Aorta (tissue), 5 donors: ENCODE measurements at places on chromosomes 2 and 18. TPM values are rescaled to one million over a fixed set of nuclear protein-coding genes. Genes with fewer than 3 reads are reported as not detected.

- H3K27ac ChIP-seq, result no peak overlapping the region
- no peak for DNase-seq
- no peak overlapping the region for H3K4me3 ChIP-seq
- no peaks in the 10 kb centered on the region for H3K27me3 ChIP-seq
Measured at GRCh38 chr2:167504061-167504460, 615.8 kb downstream of the XIRP2 start.

DNA sequence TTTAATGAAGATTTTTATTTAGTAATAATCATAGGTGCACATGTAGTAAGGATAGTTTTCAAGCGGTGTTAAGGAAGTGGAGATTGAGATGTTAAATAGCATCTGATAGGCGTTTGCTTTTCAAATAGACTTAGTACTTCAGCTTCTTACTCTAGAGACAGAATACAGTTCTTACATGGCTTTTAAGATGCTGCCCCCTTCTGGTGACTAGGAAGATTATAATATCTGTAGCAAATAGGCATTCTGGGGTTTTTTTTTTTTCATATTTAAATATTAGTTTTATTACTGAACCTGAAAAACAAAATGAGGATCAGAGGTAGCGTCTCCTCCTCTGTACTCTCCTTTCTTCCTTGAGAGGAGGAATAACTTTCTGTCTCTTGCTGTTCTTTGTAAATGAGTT, 100.2 kb downstream of the AGAP1 start:
- no peak overlapping the region for H3K4me3 ChIP-seq
- no peak overlapping the region for H3K27ac ChIP-seq
- no peak for DNase-seq
- no peaks in the 10 kb centered on the region for H3K4me1 ChIP-seq

DNA sequence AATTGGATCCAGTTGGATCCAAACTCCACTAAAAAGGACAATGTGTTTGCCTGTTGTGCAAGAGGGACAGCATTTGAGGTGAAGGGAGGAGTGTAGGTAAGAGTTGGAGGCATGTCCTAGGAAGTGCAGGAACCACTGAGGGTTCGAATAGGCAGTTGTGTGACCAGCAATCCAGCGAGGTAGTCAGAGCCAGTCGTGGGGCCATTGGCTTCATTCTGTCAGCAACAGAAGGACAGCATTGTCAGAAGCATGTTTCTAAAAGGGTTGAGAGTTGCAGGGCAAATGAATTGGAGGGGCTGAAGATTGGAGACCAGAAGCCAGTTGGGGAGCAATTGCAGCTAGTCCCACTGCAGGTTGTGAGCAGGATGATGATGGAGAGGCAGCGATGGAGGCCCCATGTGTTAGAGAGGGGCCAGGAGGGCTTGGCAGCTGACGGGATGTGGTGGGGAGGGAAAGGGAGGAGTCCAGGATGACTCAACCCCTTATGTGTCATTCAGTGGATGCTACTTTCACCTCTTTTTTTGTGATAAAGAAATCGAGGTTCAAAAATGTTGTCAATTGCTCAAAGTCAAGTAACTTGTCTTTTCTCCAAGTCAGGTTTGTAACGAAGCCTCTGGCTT, 96.7 kb upstream of the SIX3 start:
- H3K27ac ChIP-seq, result no peak overlapping the region
- H3K27me3 ChIP-seq, result no peaks in the 10 kb centered on the region
- no peak overlapping the region for H3K4me3 ChIP-seq
- H3K36me3 ChIP-seq, result no peaks in the 10 kb centered on the region
- no peaks in the 10 kb centered on the region for H3K4me1 ChIP-seq
- no peak for DNase-seq

SCG2 gene
- 6.0 TPM for total RNA-seq

GRCh38 chr2:190441564-190441963, 33.4 kb downstream of the MFSD6 start:
- H3K27me3 ChIP-seq, result no peaks in the 10 kb centered on the region
- no peak overlapping the region for H3K27ac ChIP-seq
- no peak overlapping the region for H3K4me3 ChIP-seq
- DNase-seq, result no peak

DNA sequence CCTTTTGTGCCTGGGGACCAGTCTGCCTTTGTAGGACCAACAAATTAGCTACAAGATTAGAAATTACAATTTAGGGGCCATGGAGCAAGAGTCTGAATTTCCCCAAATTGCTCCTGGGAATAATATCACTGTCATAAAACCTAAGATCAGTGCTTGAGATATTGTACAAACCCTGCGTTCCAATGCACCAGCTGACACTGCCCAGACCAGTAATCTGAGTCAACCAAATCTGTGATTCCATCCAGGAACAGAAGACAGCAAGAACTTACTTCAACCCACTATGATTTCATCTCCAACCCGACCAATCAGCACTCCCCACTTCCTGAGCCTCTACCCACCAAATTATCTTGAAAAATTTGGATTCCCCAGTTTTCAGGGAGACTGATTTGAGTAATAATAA, 1305.0 kb upstream of the NRXN1 start:
- no peaks in the 10 kb centered on the region for H3K4me1 ChIP-seq
- H3K36me3 ChIP-seq, result no peaks in the 10 kb centered on the region
- no peak overlapping the region for H3K4me3 ChIP-seq
- DNase-seq, result no peak

CD8B gene
- total RNA-seq, result 1.2 TPM

STAT4 gene
- 3.8 TPM for total RNA-seq

DNA sequence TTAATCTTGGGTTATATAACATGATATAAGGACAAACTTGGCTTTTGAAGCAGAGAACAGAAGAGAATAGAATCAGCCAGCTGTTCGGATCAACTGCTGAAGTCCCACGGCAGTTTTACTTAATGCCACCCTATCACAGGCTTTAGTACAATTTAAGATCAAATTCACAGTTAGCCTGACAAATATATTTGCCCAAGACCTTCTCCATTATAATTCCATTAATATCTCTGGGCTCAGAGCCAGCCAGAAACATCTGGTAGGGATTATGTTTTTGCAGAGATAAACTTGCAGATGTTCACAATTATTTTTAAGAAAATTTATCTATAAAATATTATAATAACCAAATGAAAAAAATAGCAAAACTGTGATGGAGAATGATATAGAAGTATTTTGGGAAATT, 381.4 kb downstream of the RAD51AP2 start:
- DNase-seq, result no peak
- H3K27me3 ChIP-seq, result no peaks in the 10 kb centered on the region
- H3K4me3 ChIP-seq, result no peak overlapping the region
- H3K27ac ChIP-seq, result no peak overlapping the region
- no peaks in the 10 kb centered on the region for H3K36me3 ChIP-seq

DNA sequence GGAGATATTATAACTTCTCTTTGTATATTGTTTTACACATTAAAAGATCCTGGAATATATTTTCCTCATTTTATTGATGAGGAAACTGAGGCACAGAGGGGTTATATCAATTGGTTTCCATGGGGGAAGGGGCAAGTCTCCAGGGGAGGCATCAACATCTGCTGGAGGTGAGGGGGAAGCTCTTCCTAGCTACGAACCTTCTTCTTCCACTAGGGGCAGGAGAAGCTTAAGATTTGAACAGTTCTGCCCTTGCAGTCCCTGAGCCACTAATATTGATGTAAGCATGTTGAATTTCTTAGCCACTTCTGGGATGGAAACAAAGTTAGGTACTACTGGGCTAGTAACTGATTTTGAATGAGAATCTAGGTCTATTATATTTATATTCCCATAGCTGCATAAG, 140.1 kb upstream of the AQP4 start:
- H3K27ac ChIP-seq, result no peak overlapping the region
- DNase-seq, result no peak
- H3K36me3 ChIP-seq, result no peaks in the 10 kb centered on the region
- H3K4me3 ChIP-seq, result no peak overlapping the region
- H3K27me3 ChIP-seq, result no peaks in the 10 kb centered on the region
- no peaks in the 10 kb centered on the region for H3K4me1 ChIP-seq

DNA sequence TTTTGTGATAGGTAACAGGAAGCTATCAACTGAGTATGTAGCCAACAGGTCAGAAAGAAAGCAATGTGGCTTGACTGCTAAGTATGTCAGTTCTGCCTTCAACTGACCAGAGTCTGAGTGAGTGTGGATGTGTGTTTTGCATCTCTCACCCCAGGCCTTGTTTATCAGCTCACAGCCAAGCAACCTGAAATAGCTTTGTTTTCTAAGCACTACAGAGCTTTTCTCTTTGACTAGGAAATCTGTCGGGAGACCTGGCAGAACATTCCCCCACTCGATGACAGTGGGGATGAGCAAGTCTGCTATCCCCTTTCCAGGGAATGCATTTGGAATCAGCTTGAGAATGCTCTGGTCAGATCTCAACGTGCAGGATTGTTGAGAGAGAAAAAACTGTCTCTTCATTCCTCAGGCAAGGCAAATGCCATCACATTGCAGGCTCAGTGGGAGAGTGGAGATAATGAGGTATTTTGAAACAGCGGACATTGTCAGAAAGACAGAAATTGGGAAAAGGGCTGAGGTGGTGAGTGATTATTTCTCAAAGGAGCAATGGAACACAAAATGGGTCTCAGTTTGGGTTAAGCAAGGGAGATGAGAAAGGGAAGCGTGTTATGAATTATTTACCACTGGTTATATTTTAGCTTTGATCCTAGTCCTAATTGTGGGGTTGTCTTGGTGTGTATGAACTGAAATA, 233.8 kb upstream of the PIK3C3 start:
- DNase-seq, result no peak
- H3K27me3 ChIP-seq, result no peaks in the 10 kb centered on the region
- H3K4me3 ChIP-seq, result no peak overlapping the region
- H3K4me1 ChIP-seq, result no peaks in the 10 kb centered on the region
- H3K27ac ChIP-seq, result no peak overlapping the region

- H3K27me3 ChIP-seq, result no peaks in the 10 kb centered on the region
- no peaks in the 10 kb centered on the region for H3K4me1 ChIP-seq
- no peak overlapping the region for H3K4me3 ChIP-seq
- H3K36me3 ChIP-seq, result no peaks in the 10 kb centered on the region
- H3K27ac ChIP-seq, result no peak overlapping the region
Measured at GRCh38 chr18:58645398-58645797, 16.5 kb upstream of the ALPK2 start.

ANKRD30BL gene
- total RNA-seq, result not detected

- H3K4me1 ChIP-seq, result peaks cover 8% of the 10 kb centered on the region
- peak overlapping the region; percentile 75 for H3K27ac ChIP-seq
- H3K36me3 ChIP-seq, result no peaks in the 10 kb centered on the region
Measured at GRCh38 chr2:27954771-27955383, 64.3 kb downstream of the BABAM2 start.

DNA sequence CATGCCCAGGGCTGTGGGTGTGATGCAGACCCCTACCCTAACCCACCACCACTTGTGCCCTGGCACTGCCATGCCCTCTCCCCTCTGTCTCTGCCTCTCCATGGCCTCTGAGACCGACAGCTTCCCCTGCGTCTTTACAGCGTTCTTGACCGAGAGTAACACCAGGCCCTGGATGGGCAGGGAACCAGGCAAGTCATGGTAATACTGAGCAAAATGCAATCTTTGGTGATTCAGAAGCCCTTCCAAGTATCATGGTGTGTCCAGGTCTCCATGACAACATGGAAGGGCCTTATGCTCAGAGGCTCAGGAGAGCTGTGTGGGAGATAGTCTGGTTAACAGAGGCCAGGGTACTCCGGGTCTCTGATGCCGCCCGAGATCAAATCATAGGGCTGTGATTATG, 176.1 kb downstream of the KLHL29 start:
- no peaks in the 10 kb centered on the region for H3K4me1 ChIP-seq
- H3K4me3 ChIP-seq, result no peak overlapping the region
- no peak for DNase-seq
- no peaks in the 10 kb centered on the region for H3K36me3 ChIP-seq

STRN gene
- total RNA-seq, result 33.8 TPM

- no peaks in the 10 kb centered on the region for H3K4me1 ChIP-seq
- no peak overlapping the region for H3K27ac ChIP-seq
- no peaks in the 10 kb centered on the region for H3K27me3 ChIP-seq
- H3K4me3 ChIP-seq, result no peak overlapping the region
Measured at GRCh38 chr2:72911256-72911655, 6.1 kb upstream of the EMX1 start.

CELF4 gene
- total RNA-seq, result not detected

- H3K4me3 ChIP-seq, result no peak within 1 kb of the TSS
- no peak for DNase-seq
- H3K36me3 ChIP-seq, result no peaks in the 10 kb centered on the region
- H3K27me3 ChIP-seq, result no peaks in the 10 kb centered on the region
Measured at GRCh38 chr2:176115883-176116813, at the start of gene HOXD10. Gene HOXD10 (plus strand): TSS chr2:176116778. CDS start chr2:176116834, 56 bp downstream.

- no peak for DNase-seq
- no peak overlapping the region for H3K4me3 ChIP-seq
- no peaks in the 10 kb centered on the region for H3K4me1 ChIP-seq
- no peak overlapping the region for H3K27ac ChIP-seq
- no peaks in the 10 kb centered on the region for H3K27me3 ChIP-seq
Measured at GRCh38 chr18:10170375-10170774, 256.6 kb downstream of the VAPA start.

DNA sequence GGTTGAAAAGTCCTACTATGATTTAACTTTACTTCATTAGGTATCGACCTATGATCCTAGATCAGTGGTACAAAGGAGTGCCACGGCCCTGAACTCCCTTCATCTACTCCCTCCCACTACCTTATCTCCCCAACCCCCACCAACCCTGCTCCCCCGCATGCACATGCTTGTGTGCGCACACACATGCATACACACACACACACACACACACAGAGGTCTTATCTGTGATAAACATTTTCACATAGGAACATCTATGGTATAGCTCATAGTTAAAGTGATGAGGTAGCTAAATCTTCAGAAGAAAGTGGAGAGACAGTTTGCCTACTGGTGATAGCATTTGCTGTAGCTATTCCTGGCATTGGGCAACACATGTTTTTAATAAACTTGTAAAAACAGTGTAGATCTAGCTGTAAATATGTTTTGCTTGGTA, 471.3 kb downstream of the ZEB2 start:
- H3K36me3 ChIP-seq, result no peaks in the 10 kb centered on the region
- no peak for DNase-seq
- H3K27me3 ChIP-seq, result no peaks in the 10 kb centered on the region
- H3K4me3 ChIP-seq, result no peak overlapping the region
- no peak overlapping the region for H3K27ac ChIP-seq
- no peaks in the 10 kb centered on the region for H3K4me1 ChIP-seq

- no peaks in the 10 kb centered on the region for H3K36me3 ChIP-seq
- no peaks in the 10 kb centered on the region for H3K27me3 ChIP-seq
- H3K4me3 ChIP-seq, result no peak overlapping the region
- no peak overlapping the region for H3K27ac ChIP-seq
Measured at GRCh38 chr2:67213270-67213670, 183.9 kb upstream of the ETAA1 start.

SLC38A11 gene
- total RNA-seq, result 1.4 TPM

- H3K4me3 ChIP-seq, result no peak overlapping the region
- H3K27me3 ChIP-seq, result peaks cover 2% of the 10 kb centered on the region
- H3K27ac ChIP-seq, result no peak overlapping the region
Measured at GRCh38 chr2:52861596-52861995, 906.0 kb upstream of the CHAC2 start.

DNA sequence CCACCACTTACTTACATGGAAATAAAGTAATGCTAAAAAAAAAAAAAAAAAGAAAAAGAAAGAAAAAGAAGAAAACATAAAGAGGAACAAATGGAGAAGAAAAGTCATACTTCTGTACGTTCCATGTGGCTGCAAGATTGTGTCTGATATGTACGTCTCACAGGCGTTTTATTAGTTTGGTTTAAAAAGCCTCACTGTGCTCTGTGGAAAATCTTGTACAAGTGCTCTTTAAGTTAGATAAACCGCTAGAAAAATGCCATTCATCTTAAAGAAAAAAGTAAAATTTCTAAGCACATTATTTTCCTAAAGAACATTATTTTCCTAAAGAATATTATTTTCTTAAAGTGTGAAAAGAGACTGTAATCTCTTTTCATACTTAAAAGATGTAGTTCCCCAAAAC, 165.1 kb downstream of the ZNF521 start:
- H3K4me1 ChIP-seq, result no peaks in the 10 kb centered on the region
- H3K36me3 ChIP-seq, result no peaks in the 10 kb centered on the region
- H3K4me3 ChIP-seq, result no peak overlapping the region
- no peak overlapping the region for H3K27ac ChIP-seq

COLEC12 gene
- 46.1 TPM for total RNA-seq
